ENCODE measurements at places on chromosomes 2 and 18. TPM values are rescaled to one million over a fixed set of nuclear protein-coding genes. Genes with fewer than 3 reads are reported as not detected.

DNA sequence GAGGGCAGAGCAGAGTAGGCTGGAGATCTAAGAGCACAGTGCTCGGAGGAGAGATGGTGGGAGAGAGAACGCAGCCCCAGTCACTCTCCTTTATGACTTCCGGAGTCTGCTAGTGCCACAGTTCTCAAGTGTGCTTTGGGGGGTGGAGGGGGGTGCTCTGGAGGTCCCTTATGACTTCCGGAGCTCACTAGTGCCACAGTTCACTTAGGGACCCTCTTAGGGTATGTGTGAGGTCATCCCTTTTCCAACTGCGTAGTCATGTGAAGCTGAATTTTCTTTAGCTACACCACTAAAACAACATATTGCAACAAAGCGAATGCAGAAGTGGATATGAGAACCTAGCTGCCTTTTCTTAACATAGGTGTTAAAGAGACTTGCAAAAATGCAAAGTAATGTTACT lies 153.7 kb upstream of the KCTD1 start:
- H3K27ac ChIP-seq = no peak overlapping the region
- no peaks in the 10 kb centered on the region for H3K36me3 ChIP-seq
- no peaks in the 10 kb centered on the region for H3K4me1 ChIP-seq
- no peak for DNase-seq
- peaks cover 10% of the 10 kb centered on the region for H3K27me3 ChIP-seq

DNA sequence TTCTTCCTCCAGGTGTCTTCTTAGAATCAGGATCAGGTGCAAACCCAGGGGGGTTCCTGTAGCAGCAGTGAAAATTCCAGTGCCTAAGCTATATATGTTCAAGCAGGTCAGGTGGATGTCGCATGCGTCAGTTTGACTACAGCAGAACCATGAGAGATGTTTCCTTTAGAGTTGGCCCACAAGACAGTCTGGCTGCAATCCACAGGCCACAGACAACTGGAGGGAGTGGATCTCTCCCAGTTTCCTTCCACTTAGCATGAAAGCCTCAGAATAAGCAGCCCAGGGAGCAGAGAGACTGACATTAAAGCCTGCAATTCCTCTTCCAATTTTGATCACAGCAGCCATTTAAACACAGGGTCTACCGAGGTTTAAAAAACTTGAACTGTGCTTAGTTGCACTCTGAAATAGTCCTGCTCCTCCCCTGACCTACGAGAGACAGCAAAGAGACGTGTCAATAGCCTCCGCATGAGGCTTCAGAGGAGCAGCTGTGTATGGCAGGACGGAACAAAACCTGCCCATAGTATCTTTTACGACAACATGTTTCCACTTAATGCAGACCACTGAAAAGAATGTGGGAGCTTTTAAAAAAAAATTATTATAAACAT lies 988 bp upstream of the KCNE4 start:
- no peaks in the 10 kb centered on the region for H3K4me1 ChIP-seq
- no peak overlapping the region for H3K4me3 ChIP-seq
- no peak overlapping the region for H3K27ac ChIP-seq
- no peaks in the 10 kb centered on the region for H3K36me3 ChIP-seq
- H3K27me3 ChIP-seq = no peaks in the 10 kb centered on the region
- no peak for DNase-seq

DNA sequence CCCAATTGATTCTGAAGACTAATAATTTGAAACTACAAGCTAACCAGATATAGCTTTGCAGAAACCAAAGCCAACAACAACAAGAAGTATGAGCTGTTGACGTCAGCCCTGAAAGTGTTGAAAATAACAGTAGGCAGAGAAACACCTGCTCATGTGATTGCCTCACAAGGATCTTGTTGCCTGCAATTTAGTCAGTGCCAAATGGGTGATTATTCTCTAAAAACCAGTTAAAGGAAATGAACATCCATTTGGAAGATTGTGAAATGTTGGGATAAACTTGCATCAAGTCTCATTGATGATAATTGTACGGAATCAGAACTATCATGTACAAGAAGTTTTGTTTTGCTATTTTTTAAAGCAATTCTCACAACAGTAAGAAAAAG lies 2.8 kb downstream of the CYTIP start:
- H3K27me3 ChIP-seq = no peaks in the 10 kb centered on the region
- peaks cover 72% of the 10 kb centered on the region for H3K36me3 ChIP-seq
- no peak for DNase-seq
- peak overlapping the region; percentile 98 for H3K4me3 ChIP-seq
- H3K4me1 ChIP-seq = peaks cover 51% of the 10 kb centered on the region
- peak overlapping the region; percentile 99 for H3K27ac ChIP-seq

DNA sequence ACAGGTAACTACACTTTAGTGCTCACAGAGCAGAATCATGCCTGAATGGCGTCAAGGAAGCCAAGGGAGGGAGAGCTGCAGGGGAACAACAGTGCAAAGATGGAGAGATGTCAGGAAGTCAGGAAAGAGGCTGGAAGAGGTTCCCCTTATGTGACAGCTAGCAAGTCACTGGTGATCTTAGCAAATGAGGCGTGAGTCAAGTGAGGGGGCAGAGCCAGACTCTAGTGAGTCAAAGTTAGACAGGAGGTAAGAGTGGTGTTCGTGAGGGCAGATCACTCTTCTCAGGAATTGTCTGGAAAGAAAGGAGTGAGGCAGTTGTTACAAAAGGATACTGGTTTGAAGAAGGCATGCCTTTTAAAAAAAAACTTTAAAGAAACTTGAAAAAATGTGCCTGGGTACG lies 87.1 kb downstream of the MEP1B start:
- no peak for DNase-seq
- peaks cover 7% of the 10 kb centered on the region for H3K27me3 ChIP-seq
- H3K4me1 ChIP-seq = no peaks in the 10 kb centered on the region
- H3K4me3 ChIP-seq = no peak overlapping the region

DNA sequence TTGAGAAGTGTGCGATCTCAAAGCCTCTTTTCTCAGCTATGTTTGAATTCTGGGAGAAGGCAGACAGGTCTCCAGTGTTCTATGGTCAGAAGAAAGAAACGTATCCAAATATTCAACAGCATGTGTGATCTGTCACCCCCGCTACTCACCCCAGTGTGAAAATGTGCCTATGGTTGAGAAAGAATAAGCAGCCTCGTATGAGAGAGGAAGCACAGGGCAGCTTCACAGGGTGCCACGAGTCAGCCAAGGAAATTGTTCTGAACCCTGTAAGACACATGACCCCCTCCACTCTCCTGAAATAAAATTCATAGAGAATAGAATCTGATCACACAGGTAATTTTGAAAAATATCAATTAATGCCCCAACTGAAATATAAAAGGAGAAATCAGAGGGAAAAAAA lies 8.0 kb upstream of the SF3B1 start:
- no peak overlapping the region for H3K27ac ChIP-seq
- DNase-seq = no peak
- no peaks in the 10 kb centered on the region for H3K36me3 ChIP-seq
- H3K4me3 ChIP-seq = no peak overlapping the region

Gene RESP18
- not detected for total RNA-seq

Gene OR6B2
- not detected for total RNA-seq

Gene FZD7
- total RNA-seq = 1.5 TPM

Gene ARHGEF4
- 0.05 TPM for total RNA-seq
